Central memory CD4-positive, alpha-beta T cell (primary cell): ENCODE measurements at places on chromosomes 5 and 9.

GRCh38 chr5:143542798-143543144 is 139.3 kb upstream of the NR3C1 start:
- no peak for DNase-seq

- no peak for DNase-seq
These were observed 98.9 kb downstream of the ACTL7B start for GRCh38 chr9:108756746-108757490.

DNA sequence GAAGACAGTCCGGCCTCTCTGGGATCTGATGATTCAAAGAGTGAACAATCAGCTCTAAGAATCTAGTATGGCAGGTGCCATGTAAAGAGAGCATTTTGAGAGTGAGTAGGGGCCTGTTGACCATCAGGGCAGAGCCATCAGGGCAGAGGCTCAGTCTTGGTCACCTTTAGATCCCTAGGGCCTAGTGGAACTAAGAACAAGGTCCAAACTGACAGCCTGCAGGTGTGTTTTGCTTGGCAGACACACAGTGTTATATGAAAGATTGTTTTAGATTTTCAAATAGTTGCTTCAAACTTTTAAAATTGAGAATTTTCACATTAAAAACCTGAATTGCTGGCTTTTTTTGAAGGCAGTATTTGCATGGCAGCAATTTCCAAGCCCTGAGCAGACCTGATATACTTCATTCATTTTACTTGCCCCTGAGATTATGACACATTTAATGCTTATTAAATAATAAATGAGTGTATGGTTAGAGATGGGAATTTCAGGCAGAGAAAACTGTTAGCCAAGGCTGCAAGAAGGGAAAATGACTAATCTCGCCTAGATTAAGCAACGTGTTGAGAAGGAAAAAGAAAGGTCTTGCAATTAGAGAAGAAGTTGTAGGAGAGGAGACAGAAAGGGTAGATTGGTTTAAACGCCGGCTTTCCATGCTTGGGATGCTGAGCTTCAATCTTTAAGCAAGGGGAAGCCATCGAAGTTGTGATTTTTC is 279.6 kb downstream of the ARRDC3 start:
- DNase-seq, result no peak

- no peak for DNase-seq
These were observed 49.6 kb upstream of the PRDM9 start for GRCh38 chr5:23457780-23458179.

DNA sequence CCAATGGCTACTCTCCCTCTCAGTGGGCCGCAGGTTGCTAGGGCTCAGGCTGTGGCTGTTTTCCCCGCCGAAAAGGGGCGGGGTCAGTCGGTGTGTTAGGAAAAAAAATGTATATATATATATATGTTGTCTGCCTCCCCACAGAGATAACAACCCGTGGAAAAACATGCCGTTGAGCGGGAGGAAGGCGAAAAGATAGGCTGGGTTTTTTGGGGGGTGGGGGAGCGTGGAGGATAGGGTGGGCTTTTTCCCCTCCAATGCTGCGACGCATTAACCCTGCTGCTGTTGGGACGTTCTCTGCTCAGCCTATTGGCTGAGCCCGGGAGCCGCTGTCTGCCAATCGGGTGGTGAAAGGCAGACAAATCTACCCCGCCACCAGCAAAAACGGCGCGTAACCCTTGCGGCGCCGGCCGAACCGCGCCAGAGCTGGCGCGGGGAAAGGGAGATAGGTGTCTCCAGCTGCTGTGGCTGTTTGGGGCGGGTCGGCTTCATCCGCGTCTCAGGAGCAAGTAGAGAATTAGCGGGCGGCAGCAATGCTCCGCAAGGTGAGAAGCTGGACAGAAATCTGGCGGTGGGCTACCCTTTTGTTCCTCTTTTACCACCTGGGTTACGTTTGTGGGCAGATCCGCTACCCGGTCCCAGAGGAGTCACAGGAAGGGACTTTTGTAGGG is at the start of gene PCDHGC4:
PCDHGC4 (plus strand) TSS at position 390 of the 671 bp plus-strand sequence; CDS start at position 534, 144 bp downstream.
- DNase-seq, result no peak
